Forelimb muscle (tissue), 1 donor: ENCODE measurements at places on chromosomes 3 and 15. TPM values are rescaled to one million over a fixed set of nuclear protein-coding genes. Genes with fewer than 3 reads are reported as not detected.

SPATA12 gene
- polyA plus RNA-seq = 0.05 TPM

RAB6B gene
- 10.7 TPM for polyA plus RNA-seq

DNA sequence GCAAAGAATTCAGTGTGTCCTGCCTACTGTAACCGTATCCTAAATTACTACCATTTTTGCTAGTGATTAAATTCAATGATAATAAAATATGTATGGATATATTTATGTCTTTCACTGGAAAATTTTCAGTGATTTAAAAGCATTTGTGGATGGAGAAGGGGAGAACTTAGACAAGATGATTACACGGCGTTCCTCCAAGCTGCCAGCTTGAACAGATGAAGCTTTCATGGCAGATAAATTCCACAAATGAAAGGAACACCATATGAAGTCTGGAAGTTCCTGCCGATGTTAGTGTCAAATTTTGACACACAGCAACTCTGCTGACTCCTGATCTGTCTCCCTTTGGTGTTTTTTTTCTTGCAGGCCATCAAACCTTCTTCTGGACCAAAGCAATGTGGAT lies 364.7 kb downstream of the EPHA3 start:
- DNase-seq = no peak

DNA sequence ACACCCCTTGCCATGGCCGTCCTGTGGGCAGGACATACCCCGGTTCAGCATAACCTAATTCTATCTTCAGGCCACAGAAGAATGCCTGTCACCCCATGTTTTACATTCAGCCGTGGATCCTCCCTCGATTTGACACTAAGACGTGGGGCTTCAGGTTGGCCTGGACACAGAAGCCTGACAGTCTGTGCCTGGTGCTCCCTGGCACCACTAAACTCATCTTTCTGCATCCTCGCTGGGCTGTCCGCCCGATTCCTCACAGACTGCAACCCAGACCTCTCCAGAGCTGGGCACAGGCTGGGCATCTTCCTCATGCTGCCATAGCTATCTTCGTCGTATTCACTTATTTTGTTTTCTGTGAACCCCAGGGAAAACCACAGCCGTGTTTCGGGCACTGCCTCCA lies 117.8 kb upstream of the IQSEC1 start:
- DNase-seq = no peak

DNA sequence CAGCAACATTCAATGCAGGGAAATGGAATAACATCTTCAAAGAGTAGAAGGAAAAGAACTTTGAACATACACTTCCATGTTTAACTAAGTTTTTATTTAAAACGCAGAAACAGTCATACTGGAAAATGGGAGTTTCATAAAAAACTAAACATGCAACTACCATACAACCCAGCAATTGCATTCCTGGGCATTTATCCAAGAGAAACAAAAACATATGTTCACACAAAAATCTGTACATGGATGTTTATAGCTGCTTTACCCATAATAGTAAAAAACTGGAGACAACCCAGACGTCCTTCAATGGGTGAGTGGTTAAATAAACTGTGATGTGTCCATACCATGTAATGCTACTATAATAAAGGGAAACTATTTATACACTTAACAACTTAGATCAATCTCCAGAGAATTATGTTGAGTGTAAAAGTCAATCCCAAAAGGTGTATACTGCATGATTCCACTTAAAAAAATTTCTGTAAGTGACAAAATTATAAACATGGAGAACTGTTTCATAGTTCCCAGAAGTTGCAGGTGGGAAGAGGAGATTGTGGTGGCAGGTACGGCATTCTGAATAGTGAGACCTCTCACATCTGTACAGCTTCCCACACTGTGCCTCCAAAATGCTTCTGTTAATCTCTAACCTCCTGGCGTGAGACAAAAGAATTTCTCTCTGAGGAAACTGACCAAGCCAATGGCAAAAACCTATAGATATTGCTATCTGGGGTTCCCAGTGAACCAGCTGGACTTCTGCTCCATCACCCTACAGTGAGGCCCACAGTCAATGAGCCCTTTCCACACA lies 23.1 kb downstream of the ISG20 start:
- no peak for DNase-seq

DNA sequence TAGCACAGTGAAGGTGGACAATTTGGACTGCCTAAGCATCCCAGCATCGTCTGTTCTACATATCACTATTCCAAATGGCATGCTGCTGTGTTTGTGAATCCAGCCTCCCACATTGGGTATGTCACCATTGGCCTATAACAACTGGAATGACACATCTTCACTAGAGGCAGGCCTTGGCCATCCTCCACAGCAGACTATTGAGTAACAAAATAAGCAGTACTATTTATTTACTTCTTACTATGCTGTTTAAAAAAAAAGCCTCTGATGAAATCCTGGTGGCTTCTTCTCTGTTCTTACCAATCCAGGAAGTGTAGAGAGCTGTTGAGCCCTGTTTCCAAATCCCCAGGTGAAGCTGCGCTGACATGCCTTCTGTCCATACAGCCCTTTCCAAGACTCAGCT lies 30.6 kb upstream of the CERS3 start:
- DNase-seq = no peak
